CD8-positive, alpha-beta T cell (primary cell): ENCODE measurements at places on chromosomes 16 and 17.
A peak's percentile ranks its signal among the peaks of the same experiment; 100 is the strongest.

- DNase-seq, result no peak
Observed at GRCh38 chr17:16491131-16491702, 776 bp downstream of the LRRC75A start.

DNA sequence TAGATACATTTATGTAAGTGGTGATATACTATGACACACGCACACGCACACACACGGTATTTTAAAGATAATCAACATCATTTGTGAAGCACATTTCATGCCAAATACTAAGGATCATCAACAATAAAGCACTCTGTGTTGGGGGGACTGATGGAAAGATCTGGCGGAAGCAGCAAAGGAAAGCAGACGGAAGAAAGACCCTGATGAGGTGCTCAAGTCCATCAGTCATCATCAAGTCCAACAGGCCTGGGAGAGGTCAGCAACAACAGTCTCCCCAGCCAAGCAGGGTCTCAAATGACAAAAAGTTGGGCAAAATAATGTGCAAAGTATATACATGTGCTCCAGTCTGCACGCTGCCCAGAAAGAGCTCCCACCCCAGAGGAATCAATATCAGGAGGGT is 55.5 kb downstream of the HIC1 start:
- no peak for DNase-seq

DNA sequence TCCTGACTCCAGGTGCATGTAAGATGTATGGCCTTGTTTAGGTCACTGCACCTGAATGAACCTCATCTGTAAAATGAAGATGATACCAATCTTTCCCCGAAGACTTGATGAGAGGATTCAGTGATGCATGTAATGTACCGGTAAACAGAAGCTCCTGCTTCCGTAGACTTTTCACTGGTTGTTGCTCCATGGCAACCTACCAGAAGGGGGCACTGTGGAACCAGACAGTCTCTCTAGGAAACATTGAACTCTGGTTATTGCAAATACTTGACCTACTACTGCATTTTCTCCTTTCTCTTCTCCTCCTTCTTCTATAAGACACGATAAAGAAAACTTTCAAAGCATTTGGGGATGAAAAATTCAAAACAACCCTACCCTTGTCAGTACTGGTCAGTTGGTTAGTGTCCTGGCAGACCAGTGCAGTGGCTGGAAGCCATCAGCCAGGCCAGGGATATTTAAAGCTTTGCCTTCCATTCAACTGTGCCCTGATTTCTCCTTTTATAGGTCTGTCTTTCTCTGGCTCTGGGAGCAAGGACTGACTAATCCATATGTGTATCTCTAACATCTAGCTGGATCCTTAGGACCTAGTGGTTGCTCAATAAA is 667.4 kb upstream of the SALL1 start:
- DNase-seq, result no peak

- DNase-seq, result peak; percentile 61
Observed at GRCh38 chr16:12573730-12574383, 229.8 kb downstream of the CPPED1 start.

DNA sequence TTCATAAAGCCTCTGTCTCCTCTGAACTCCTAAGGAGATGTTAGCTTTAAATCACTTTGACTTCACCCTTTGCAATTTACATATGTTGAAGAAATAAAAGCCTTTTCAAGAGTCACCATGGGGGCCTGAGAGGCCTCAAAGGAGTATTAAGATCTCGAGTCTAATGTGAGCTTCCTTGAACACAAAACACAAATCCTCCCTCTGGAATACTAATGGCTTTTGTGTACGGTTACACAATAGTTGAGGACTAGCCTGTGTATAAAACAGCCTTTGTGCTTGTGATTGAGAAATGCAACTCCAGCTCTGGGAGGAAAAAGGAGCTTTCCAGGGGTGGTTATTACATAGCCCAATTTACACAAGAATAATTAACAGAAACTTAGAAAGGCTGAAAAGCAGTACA is 1140.2 kb downstream of the CDH11 start:
- no peak for DNase-seq

GRCh38 chr17:18093616-18094408 is 6.1 kb downstream of the DRG2 start:
- DNase-seq, result no peak

DNA sequence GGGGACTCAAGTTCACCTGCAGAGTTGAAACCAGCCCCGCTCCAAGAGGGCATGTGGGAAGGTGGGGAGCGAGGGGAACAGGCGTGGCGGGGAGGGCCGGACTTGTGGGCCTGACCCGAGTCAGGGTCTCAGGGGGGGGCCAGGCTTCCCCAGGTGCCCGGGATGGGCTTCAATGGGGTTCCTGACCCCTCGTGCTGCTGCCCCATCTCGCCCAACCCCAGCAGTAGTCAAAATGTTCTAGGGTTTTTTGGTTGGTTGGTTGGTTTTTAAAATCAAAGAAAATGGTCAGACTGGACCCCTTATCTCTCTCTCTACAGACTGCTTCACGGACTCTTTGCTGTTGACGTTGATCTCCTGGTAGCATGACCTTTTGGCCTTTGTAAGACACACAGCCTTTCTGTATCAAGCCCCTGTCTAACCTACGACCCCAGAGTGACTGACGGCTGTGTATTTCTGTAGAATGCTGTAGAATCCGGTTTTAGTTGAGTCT is 69.5 kb downstream of the AMFR start:
- DNase-seq, result no peak

- DNase-seq, result no peak
Observed at GRCh38 chr16:5870886-5871691, 773.5 kb upstream of the EEF2KMT start.

- DNase-seq, result no peak
Observed at GRCh38 chr16:81241706-81242105, 3.2 kb downstream of the BCO1 start.

DNA sequence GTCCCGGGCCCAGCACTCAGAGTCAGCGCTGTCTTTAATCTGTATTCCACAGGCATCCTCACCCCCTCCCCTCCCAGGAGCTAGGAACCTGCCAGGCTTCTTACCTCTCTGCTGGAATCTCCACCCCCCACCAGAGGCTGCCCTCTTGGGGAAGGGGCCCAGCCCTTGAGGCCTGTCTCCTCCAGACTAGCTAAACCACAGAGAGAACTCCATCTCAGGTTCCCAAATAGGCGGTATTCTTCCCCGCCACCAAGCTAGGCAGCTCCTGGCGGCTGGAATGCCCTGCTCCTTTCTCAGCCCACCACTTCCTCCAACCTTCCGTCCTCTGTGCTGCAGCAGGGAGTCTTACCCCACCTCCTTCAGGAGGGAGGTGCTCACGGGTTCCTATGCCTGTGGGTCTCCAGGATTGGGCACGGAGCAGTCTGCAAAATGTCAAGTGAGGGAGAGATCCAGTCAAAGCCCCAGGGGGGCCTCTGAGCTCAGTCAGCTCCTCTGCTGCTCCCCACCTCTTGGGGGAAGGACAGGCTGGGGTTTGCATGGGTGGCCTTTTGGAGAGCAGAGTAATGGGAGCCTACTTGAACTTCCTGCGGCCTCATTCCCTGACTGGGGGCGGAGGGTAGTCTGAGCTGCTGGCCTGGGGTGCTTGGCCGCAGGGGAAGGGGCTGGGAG is 55.7 kb downstream of the SREBF1 start:
- DNase-seq, result no peak
